ENCODE measurements at places on chromosomes 1 and 21.

- no peak for DNase-seq
Measured at GRCh38 chr1:176996456-176997090, 167.9 kb downstream of the ASTN1 start.

- DNase-seq = no peak
Measured at GRCh38 chr1:6785318-6785727, at the start of gene CAMTA1. Gene CAMTA1 (plus strand): TSS chr1:6785454. CDS start chr1:6785531, 77 bp downstream.

- DNase-seq = no peak
Measured at GRCh38 chr1:222828939-222829338, 14.1 kb downstream of the DISP1 start.

DNA sequence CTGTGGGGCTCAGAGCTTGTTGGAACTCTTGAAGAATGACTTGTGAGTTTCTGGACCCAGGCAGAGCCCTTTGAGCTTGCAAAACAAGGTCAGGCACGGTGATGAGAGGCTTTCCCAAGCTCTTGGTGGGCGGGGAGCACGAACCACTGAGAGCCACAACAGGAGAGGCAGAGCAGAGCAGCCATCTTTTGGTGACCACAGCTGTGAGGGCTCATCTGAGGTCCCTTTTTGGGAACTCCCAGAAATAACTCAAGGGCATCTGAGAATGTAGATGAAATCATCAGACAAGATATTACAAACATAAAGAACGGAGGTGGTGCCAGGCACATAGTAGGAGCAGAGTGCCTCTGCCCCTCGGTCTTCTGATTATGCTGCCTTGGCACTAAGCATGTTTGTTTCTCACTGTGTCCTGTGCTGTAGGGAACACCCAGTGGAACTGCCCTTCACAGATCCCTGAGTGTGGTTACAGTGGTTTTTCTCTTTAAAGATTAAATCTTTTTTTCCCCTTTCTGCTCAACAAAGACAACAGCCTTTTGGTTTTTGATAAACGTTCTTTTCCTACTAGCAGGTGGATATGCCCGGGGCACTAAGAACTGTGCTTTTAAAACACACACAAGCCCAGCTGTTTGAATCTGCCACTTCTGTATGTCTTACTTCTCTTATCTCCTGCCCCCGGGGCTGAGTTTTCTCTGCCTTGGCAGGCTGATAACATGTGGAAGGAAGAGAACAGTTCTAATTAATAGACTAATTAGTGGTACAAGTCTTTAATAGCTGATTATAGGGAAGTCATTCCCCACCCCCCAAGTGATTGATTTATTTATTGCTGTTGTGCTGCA is 37.7 kb downstream of the CD34 start:
- DNase-seq = no peak

- no peak for DNase-seq
Measured at GRCh38 chr1:33348676-33349080, 27.8 kb upstream of the A3GALT2 start.

GRCh38 chr1:114235960-114236359 is 82.3 kb upstream of the SYT6 start:
- DNase-seq = no peak

DNA sequence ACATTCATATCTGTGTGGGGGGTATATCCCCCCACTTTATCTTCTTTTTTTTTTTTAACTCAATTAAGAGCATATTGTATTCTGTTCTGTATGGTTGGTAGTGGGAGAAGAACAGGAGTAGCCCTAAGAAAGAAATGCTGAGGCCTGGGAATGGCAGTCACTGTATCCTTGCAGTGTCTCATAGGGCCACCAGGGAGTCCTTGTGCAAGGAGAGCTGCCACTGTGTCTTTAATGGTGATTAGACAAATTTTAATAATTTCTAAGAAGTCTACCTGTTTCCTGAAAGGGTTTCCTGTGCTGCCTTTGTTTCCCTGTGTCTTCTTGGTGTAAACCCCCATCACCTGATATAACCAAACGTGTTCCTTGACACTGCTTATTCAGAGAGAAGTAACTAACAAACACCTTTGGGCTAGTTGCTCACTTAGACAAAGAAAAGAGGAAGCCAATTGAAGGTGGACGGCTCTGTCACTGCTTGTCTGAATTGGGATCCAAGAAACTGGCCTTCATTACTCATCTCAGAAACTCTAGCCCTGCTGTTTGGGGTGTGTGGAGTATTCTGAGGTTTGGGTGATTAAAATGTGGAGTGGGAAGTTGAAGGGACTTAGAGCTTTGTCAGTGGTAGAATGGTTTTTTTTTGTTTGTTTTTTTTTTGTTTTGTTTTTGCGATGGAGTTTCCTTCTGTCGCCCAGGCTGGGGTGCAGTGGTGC is 15.2 kb downstream of the GIPC2 start:
- DNase-seq = no peak

DNA sequence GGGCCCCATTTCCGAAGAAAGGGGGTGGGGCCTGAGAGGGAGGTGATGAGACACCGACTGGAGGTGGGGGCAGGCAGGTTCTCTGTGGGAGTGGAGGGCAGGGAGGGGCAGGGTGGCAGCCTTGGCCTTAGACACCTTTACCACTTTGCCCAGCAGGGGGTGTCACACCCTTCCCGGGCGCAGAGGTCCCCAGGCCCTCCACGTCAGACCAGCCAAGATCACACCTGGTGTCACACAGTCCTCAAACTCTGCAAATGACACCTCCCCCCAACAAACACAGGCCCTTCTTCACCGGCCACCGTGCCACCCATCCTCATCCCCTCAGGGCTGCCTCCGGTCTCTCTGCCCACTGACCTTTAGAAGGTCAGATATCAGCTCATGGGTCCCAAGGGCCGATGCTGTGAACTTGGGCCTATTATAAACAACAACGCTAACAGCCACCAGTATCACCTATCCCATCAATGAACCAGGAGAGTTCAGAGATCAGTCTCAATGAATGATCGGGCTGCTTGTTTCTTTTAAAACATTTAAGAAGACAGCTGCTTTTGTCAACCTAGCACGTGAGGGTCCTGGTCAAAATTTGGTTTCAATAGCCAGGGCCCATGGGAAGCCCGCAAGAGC is 103.9 kb downstream of the CASZ1 start:
- DNase-seq = no peak

DNA sequence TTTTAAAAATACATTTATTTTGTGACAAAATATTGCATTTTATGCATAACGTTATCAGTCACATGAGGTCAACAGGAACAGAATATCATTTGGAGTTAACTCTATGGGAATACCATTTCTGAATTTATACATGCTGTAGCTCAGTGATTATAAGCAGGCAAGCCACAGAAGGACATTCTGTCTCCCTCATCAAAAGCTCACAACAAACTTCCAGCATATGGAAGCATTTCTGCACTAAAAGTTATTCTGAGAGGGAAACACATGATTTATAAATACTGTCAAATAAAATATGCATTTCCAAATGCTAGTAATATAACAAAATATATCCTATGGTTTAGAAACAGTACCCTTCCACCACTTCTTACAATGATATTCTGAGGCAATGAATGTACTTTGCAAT is 854.1 kb upstream of the B3GALT2 start:
- DNase-seq = no peak

DNA sequence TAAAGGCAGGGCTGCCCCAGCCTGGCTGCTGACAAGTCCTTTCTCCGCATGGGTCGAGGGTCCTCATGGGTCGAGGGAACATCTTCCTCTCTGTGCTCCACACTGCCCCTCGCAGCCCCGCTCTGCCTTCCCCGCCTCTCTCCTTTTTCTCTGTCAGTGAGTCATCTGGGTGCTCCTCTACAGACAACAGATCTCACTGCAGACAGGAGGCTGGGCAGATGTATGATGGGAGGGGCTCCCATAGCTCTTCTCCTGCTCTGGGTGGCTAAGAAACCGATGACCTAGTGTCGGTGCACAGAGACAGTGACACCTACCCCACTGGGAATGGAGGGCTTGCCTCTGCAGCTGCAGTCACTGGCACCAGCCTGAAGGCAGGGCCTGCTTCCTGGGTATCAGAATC is 5.5 kb downstream of the KCNA10 start:
- no peak for DNase-seq

All from Ammon's horn (tissue), 1 donor.